ENCODE measurements at places on chromosomes 5 and 9.

DNA sequence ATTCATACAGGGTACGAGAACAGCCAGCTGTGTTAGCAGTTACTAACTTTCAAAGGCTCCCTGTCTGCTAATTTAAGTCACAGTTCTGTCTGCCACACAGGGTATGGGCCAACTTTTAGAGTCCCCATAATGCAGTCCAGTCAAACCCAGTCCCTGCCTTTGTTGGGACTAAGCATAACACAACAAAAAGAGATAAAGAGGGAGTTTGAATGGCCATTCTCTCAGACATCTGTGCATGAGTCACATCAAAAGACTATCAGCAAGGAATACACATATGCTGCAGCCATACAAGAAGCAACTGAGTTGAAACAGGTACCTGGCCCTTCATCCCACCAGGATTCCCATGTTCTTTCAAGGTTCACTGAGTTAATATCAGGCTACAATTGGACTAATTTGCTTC is 744.5 kb upstream of the C9orf72 start:
- no peak for DNase-seq

DNA sequence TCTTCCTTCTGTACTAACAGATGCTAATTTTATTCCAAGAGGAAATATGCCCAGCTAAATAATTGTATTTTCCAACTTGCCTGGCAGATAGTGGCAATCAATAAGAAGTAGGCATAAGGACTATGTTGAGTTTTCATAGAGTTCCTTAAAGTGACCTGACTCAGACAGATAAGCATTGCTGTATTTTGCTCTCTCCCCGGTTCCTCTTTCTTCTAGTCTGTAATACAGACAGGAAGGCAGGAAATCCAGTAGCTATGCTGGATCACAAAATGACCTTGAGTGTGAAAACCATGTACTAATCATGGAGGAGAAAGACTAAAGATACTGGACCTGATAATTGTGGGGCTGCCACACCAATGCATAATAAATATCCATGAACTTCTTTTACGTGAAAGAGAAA is 701.7 kb downstream of the CETN3 start:
- DNase-seq, result no peak

DNA sequence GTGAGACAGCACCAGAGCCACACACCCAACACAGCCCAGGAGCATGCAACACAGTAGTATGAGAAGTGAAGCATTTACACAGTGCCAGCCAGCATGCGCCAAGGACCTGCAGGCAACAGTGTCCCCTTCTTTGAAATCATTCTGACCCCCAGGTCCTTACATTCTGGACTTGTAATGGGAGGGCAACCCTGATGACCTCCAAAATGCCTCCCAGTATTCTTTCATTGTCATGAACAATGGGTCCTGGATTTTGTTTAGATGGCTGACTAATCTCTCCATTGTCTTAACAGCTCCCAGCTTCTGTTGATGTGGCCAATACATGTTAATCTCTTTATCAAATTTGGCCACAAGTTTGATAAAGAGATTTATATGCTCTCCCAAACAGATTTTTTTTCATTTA is 417.1 kb downstream of the DMRTA1 start:
- no peak for DNase-seq

- no peak for DNase-seq
These were observed 75.3 kb downstream of the SLC1A3 start for GRCh38 chr5:36681711-36682110.

DNA sequence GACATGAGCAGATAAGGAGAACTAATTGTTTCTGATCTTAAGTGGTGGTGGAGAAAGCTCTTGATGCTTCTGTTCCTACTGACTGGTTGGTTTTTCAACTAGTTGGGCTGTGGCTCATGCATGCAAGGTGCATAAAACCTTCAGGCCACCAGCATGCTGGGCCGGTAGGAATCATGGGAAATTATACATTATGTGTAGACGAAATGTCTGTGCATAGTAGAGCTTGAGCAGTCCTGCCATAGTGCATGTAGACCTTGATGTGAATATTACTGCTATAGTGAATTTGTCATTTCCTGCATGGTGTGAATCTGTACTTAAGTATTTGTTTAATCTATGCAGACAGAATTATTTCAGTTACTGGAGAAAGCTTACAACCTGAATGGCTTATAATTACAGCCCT is 433.6 kb upstream of the ADAMTSL1 start:
- DNase-seq, result no peak

- no peak for DNase-seq
These were observed 47.2 kb upstream of the TTC23L start for GRCh38 chr5:34791761-34792244.

GRCh38 chr9:134957945-134958227 is 40.2 kb upstream of the FCN1 start:
- DNase-seq, result no peak

GRCh38 chr5:90570034-90570433 is 11.4 kb downstream of the ADGRV1 start:
- no peak for DNase-seq

- DNase-seq, result no peak
These were observed 532.5 kb upstream of the DAP start for GRCh38 chr5:11293523-11293922.

GRCh38 chr9:98865284-98865875 is 57.9 kb downstream of the GALNT12 start:
- no peak for DNase-seq

DNA sequence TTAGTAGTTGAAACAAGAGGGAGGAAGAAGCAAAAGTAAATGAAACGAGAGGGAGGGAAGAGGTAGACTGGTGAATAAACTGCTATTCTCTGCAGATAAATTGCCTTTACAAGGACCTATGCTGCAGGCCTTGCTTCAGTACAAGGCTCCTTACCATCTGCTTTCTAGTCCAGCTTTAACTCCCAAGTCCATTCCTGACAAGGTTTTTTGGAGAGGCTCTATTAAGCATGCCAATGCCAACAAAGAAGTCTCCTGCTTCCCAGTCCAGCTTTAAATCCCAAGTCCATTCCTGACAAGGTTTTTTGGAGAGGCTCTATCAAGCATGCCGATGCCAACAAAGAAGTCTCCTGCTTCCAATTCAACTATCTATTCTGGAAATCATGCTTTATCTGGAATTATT is 244.9 kb downstream of the GABRB2 start:
- no peak for DNase-seq

- DNase-seq, result no peak
These were observed 29.3 kb upstream of the NADK2 start for GRCh38 chr5:36270876-36271575.

GRCh38 chr5:9335754-9336495 is 209.9 kb downstream of the SEMA5A start:
- no peak for DNase-seq

GRCh38 chr9:91159664-91160121 is 202.0 kb downstream of the AUH start:
- DNase-seq, result no peak
